ENCODE measurements at places on chromosomes 3 and 15.

GRCh38 chr15:67992834-67993233 is 61.3 kb upstream of the PIAS1 start:
- no peak for DNase-seq

GRCh38 chr3:151568184-151568583 is 107.3 kb upstream of the IGSF10 start:
- DNase-seq = no peak

DNA sequence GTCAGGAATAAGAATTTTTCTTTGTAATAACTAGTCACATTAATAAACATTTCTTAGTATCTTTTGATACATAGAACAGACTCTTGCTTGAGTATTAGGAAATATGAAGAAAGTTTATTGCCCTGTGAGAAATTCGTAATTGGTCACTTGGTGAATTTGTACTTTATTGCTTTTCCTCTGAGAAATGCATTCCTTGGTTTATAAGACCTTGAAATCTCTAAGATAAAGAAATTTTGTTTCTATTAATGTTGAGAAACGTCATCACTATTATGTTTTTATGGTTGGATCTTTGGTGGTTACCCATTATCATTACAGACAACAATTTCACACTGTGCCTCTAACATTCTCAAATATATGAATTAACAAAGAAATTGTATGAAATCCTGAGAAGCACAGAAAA is 652.0 kb upstream of the NECTIN3 start:
- DNase-seq = no peak

- DNase-seq = no peak
Measured at GRCh38 chr15:44319385-44319784, 30.9 kb downstream of the GOLM2 start.

GRCh38 chr3:155743606-155744005 is 1.3 kb downstream of the PLCH1 start:
- no peak for DNase-seq

DNA sequence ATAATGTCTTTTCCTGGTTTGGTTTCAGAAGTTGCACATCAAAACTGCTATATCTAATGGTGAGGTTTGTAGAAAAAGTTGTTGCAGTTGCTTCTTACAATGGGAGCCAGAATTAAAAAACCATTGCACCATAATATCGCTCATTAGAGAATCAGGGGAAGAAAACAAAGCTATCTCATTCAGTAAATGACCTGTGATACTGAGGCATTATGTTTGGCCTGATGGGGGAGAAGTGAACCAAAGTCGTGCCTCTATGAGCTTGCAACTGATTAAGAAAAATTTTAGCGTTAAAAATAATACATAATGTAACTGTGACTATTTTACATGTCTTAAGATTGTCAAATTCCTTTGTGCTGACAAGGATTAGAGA is 60.2 kb upstream of the ARHGEF26 start:
- DNase-seq = no peak

GRCh38 chr3:69329892-69330291 is 56.0 kb downstream of the FRMD4B start:
- DNase-seq = no peak

- DNase-seq = no peak
Measured at GRCh38 chr15:91225741-91226140, 125.7 kb downstream of the SV2B start.

DNA sequence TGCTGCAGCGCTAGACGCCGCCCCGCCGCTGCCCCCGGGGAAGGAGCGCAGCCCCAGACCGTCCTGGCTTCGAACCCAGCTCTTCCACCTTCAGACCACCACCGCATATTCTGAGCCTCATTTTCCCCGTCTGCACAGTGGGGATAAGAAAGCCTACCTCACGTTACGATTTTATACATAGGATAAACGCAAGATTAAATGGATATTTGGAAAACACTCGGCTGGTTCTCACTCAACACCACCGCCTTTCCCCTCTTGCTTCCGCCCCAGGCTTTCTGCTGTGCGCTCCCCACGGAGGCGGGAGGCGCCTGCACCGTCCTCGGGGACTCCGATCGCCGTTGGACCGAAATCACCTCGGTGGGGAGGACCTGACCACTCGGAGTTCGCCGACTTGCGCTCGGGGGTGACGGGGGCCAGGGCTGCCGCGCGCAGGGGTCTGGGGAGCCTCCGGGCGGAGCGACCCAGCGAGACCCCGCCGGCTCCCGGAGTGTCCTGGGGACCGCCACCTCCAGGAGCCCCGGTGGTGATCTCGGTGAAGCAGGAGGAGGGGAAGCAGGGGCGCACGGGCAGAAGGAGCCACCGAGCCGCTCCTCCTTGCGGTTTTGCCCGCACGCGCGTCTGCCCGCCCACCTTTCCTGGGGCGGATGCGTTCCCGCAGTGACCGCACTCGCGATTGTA is 4.0 kb downstream of the FBXL22 start:
- no peak for DNase-seq

GRCh38 chr3:160129459-160130061 is 95.7 kb upstream of the C3orf80 start:
- DNase-seq = no peak
